ENCODE measurements at places on chromosomes 2 and 18.

- no peak for DNase-seq
These were observed 21.3 kb upstream of the TCF7L1 start for GRCh38 chr2:85111819-85112281.

DNA sequence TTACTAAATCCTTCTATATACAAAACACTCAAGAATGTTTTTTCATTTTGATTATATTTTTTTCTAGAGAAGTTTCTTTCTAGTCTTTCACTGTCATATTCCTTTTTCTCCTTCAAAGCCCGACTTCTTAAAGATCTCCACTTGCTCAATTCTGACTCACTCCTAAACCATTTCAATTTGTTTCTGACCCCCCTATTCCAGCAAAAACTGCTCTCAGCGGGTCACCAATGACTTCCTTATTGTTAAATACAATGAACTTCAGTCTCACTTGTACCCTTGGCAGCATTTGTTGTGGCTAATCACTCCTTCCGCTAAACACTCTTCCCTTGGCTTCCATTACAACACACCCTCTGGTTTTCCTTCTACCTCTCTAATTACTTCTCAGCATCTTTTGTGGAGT lies 111.1 kb upstream of the RBBP8 start:
- no peak for DNase-seq

- no peak for DNase-seq
These were observed 765.4 kb downstream of the MBD2 start for GRCh38 chr18:53458944-53459580.

GRCh38 chr2:68379184-68379708 lies 14.2 kb downstream of the PLEK start:
- no peak for DNase-seq

- no peak for DNase-seq
These were observed 137.7 kb downstream of the NCOA1 start for GRCh38 chr2:24628746-24629145.

DNA sequence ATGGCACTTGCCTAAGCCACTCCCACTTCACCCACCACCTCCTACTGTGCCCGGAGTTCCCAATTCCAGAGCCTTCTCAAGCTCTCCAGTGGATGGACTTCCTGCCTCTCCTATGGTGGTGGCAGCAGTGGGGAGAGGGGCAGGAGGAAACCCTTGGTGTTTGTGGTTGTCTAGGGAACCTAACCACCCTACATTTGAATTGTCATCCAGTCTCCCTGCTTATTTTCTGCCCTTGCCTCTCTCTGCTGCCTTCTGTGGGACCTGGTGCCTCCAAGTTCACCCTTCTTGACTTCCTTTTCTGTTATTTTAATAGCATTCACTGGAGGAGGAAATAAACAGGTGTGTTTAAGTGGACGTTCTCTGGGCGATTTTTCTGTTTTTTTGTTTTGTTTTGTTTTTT lies 50.0 kb upstream of the HPCAL1 start:
- DNase-seq = no peak

DNA sequence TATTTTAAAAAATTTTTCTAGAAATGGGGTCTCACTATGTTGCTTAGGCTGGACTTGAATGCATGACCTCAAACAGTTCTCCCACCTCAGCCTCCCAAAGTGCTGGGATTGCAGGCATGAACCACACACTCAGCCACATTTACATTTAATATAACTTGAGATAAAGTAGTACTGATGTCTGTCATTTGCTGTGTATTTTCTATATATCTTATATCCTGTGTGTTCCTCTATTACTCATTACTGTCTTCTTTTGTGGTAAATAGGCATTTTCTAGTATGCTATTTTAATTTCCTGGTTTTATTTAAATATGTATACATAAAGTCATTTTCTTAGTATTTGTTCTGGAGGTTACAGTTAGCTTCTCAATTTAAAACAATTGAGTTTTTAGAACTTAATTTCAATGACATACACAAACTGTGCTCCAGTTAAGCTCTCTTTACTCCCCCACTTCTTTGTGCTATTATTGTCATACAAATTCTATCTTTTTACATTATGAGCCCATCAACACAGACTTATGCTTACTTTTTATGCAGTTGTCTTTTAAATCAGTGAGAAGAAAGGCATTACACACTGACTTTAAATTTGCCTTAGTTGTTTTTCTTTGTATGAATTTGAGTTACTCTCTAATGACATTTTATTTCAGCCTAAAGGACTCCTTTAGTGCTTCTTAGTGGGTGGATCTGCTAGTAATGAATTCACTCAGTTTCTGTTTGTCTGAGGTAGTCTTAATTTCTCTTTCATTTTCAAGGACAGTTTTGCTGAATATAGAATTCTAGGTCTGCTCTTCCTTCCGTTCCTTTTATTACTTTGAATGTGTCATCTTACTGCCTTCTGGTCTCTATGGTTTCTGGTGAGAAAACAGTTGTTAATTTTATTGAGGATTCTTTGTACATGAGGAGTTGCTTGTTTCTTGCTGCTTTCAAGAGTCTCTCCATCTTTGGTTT lies 6.2 kb upstream of the INPP4A start:
- DNase-seq = no peak

DNA sequence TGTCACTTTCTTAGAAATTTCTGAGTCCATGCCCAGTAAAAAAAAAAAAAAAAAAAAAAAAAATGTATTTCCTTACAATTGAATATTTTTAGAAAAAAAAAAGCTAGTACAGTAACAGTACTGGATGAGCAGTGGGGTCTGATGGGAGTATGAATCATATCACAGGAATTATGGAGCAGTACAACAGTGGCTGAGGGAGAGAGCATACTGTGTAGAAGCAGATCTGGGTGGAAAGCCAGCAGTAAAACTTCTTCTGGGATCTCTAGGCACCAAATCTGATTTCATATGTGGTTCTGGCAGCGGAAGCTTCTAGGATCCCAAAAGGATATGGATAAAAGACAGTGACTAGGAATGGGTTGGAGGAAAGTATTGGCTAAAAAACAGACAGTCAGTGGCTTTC lies 414.9 kb upstream of the FSHR start:
- no peak for DNase-seq

GRCh38 chr18:46301081-46301480 lies 196.9 kb downstream of the HAUS1 start:
- DNase-seq = no peak

- no peak for DNase-seq
These were observed 119.5 kb downstream of the CCDC148 start for GRCh38 chr2:158337018-158337417.

- no peak for DNase-seq
These were observed 163.3 kb upstream of the CDH7 start for GRCh38 chr18:65587491-65587890.

DNA sequence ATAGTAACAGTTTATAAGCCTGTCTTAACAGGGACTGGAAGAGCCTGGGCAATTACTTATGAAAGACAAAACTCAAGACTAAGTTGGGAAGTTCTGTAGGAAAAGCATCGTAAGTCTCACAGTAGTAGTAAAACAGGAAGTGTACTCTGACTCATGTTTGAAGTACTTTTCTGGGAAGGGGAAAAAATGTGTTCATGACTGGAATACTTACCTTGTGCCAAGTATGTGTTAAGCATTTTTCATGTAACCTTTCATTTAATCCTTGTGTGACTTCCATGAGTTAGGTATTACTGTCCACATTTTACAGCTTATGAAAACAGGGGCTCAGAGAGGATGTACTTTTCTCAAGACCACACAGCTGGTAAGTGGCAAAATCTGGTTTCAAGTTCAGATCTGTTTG lies 13.7 kb upstream of the SKOR2 start:
- no peak for DNase-seq

- DNase-seq = no peak
These were observed 39.1 kb upstream of the FAM136A start for GRCh38 chr2:70340761-70341476.

- DNase-seq = no peak
These were observed 122.5 kb upstream of the LTBP1 start for GRCh38 chr2:32824070-32824809.

DNA sequence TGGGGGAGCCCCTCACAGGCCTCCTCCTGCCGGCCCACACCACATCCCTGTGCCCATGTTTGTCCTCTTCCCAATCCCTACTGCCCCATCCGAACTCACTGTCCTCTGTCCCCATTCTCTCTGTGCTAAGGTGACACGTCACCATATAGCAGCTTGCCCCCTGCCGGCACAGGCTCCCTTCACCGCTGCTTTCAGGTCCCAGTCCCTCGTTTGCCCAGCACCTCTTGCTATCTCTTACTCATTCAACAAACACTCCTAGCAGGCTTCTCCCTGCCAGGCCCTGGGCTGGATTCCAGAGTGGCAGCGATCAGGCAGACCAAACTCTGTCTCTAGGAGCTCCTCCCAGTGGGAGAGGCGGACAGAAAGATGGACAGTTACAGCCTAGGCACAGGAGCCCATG lies 74.3 kb downstream of the TFCP2L1 start:
- DNase-seq = no peak

DNA sequence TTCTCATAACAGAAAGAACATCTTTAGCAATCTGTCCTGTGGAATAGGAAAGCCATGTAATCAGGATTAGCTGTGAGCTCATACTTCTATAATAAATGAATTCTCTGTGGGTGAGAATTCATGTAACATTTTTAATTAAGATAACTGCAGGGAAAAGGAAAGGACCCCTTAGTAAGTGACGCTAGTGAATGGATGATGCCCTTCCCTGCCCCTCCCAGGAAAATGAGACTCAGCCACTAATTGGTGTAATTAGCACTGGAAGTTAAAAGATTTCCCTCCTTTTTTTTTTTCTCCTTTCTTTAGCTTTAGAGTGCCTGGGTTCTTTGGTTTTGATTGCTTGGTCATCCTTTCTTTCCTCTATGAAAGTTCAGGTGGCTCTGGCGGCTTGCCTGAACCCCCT lies 90.3 kb downstream of the VWA3B start:
- DNase-seq = no peak
